ENCODE measurements at places on chromosomes 1 and 21. TPM values are rescaled to one million over a fixed set of nuclear protein-coding genes. Genes with fewer than 3 reads are reported as not detected.

DNA sequence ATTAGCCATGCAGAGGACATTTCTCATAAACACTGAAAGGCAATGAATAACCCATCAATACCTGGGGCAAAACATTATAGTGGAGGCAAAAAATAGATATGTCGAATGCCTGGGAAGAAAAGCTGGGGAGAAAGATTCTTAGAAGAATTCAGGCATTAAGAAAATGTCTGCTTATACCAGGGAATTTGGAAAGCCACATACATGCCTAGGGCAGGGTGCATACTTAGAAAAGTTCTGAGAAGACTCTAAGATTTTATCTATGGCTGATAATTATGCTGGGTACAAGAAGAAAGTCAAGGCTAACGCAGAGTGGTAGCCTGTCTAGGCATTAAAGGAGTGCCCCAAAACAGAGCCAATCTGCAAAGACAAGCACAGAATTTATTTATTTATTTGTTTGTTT, 18.4 kb downstream of the SLAMF6 start:
- H3K4me3 ChIP-seq, result no peak overlapping the region
- no peaks in the 10 kb centered on the region for H3K27me3 ChIP-seq
- no peaks in the 10 kb centered on the region for H3K36me3 ChIP-seq
- H3K27ac ChIP-seq, result no peak overlapping the region
- H3K4me1 ChIP-seq, result no peaks in the 10 kb centered on the region

DNA sequence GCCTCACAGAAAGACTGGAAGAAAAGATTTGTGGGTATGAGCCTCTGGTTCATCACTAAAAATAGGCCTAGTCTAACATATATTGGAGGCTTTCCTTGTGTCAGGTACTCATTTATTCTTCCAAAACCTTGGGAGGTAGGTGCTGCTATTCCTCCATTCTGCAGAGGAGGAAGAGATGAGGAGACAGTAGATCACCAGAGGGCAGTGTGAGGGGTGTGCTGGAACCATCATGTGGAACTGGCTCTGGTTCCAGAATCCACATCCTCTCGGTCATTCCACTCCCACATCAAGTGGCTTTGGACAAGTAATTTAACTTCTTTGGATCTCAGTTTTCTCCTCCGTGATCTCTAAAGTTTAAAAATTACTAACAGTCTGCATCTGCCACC, 7.4 kb upstream of the INKA2 start:
- no peaks in the 10 kb centered on the region for H3K27me3 ChIP-seq
- no peak overlapping the region for H3K4me3 ChIP-seq
- no peak for DNase-seq
- peaks cover 15% of the 10 kb centered on the region for H3K4me1 ChIP-seq

GRCh38 chr1:9441451-9442133, 97.7 kb upstream of the SLC25A33 start:
- H3K27me3 ChIP-seq, result no peaks in the 10 kb centered on the region
- H3K4me1 ChIP-seq, result no peaks in the 10 kb centered on the region
- no peak overlapping the region for H3K27ac ChIP-seq
- DNase-seq, result no peak
- H3K36me3 ChIP-seq, result no peaks in the 10 kb centered on the region

DNA sequence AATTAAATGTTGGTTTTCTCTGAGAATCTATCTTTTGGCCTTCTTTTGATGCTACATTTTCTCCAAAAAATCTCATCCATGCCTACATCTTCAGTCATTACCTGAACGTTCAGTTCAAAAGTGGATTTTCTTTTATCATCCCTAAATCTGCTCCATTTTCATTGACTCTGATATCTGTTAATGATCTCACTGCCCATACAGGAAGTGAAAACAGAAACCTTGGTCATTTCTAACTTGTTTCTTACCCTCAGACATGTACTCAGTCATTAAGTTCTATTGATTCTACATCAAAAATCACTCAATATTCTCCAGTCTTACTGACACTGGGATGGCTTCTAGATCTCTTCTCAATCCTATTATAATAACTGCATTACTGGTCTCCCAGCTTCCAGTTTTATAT, 22.7 kb downstream of the PRKACB start:
- H3K27ac ChIP-seq, result no peak overlapping the region
- no peaks in the 10 kb centered on the region for H3K27me3 ChIP-seq
- H3K4me3 ChIP-seq, result no peak overlapping the region
- no peaks in the 10 kb centered on the region for H3K4me1 ChIP-seq
- no peak for DNase-seq
- H3K36me3 ChIP-seq, result no peaks in the 10 kb centered on the region

GRCh38 chr1:101137144-101138126, 99.4 kb upstream of the S1PR1 start:
- no peaks in the 10 kb centered on the region for H3K27me3 ChIP-seq
- H3K27ac ChIP-seq, result no peak overlapping the region
- no peaks in the 10 kb centered on the region for H3K36me3 ChIP-seq
- peaks cover 3% of the 10 kb centered on the region for H3K4me1 ChIP-seq
- DNase-seq, result no peak

DNA sequence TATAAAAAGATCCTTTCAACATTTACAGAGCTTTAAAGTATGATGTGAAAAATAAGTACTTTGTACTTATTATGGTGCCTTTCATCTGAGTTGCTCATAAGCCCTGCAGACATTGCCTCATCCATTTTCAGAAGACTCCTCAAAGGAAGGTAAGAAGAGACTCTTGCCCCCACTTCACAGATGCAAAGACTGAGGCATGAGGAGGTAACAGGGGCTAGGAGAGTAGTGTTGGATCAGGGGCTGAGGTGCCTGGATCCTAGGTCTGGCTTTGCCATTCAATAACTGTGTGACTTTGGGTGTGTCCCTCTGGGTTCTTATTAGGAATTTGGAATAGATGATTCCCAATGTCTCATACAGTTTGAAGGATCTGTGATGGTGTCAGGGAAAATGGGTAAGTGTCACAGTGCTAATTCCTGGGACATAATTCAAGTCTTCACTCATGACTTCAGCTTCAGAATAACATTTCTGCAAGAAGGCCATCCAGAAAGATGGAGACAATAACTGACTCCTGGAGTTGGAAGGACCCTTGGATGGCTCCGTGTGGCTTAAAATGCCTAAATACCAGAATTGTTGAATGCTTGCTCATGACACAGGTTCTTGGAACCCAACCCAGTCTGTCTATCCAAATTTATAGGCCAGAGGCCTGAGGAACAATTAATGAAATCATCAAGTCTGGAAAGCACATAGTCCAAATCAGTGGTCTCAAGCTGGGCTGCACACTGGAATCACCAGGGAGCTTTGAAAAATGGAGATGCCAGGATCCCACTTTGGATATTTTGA, 93.1 kb upstream of the RUNX1 start:
- DNase-seq, result no peak
- no peaks in the 10 kb centered on the region for H3K36me3 ChIP-seq
- no peak overlapping the region for H3K4me3 ChIP-seq
- H3K4me1 ChIP-seq, result peaks cover 3% of the 10 kb centered on the region

DNA sequence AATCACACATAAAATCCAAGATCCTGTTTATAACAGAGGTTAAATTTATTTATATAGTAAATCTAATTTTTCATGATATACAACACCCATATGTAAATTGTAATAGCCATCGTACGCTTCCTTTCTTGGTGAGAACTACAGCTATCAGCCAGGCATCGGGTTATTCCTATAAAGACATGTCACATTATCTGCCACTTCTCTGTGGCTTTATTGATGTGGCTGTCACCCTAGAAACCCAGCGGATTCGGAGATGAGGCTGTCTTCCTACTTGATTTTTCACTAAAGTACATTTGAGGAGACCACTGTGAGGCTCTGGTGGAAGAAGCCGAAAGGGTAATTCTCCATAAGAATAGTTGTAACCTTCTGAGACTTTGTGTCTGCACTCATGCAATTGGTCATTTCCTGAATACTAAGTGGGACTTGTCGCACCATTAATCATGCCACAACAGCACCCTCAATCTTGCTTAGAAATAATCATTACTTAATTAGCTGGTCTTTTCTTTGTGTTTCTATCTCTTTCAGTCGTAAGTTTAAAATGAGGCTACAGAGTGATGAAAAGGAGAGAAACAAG, 106.0 kb downstream of the NTNG1 start:
- peaks cover 4% of the 10 kb centered on the region for H3K4me1 ChIP-seq
- no peak overlapping the region for H3K4me3 ChIP-seq
- no peaks in the 10 kb centered on the region for H3K27me3 ChIP-seq
- H3K36me3 ChIP-seq, result no peaks in the 10 kb centered on the region
- DNase-seq, result no peak
- no peak overlapping the region for H3K27ac ChIP-seq

DNA sequence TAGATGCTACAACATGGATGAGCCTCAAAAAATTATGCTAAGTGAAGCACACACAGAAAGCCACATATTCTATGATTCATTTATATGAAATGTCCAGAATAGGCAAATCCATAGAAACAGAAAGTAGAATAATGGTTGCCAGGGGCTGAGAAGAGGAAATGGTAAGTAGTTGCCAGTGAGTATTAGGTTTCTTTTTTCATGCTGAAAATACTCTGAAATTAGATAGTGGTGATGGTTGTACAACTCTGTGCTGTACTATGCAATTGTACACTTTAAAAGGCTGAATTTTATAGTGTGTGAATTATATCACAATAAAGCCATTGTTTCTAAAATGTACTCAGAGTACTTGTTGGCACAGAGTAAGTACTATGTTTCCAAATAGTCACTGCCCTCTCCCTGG, 15.5 kb upstream of the GFI1 start:
- no peak overlapping the region for H3K4me3 ChIP-seq
- DNase-seq, result no peak
- peak overlapping the region; percentile 56 for H3K27ac ChIP-seq

The NBPF12 gene
- 6.0 TPM for polyA plus RNA-seq

The CBR3 gene
- polyA plus RNA-seq, result 6.7 TPM

The HMCN1 gene
- polyA plus RNA-seq, result 59.5 TPM

The S100A7 gene
- not detected for polyA plus RNA-seq
